ENCODE measurements at places on chromosomes 4 and X.

GRCh38 chr4:123297836-123298235 is 98.8 kb upstream of the SPRY1 start:
- no peak for DNase-seq

GRCh38 chr4:39889226-39889625 is 88.5 kb downstream of the PDS5A start:
- no peak for DNase-seq

DNA sequence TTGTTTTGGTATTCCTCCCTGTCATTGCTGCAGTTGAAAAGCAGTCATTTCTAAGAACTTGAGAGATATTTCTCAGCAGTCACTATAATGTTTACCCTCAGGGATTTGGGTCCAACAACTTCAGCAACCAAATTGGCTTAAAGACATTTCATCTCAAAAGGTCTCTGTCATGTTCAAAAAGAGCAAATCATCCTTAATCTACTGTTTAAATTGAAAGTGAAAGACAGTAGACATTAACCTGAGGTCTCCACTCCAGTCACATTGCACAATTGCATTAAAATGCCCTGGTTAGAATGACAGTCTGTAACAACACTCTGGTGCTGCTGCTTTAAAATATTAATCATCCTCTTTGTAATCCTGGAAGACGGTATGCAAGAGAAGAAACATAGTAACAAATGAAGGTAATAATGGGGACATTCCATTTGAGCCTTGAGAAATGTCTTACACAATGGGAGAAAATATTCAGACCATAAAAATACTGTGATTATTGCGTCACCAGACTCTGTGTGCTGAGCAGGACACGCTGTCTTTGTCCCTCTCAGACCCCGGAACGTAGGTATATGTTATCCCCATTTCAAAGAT is 90.2 kb upstream of the UNC5C start:
- no peak for DNase-seq

GRCh38 chrX:38929966-38930421 is 128.7 kb downstream of the MID1IP1 start:
- no peak for DNase-seq
